Ureter (tissue), 1 donor: ENCODE measurements at places on chromosomes 1 and 21. TPM values are rescaled to one million over a fixed set of nuclear protein-coding genes. Genes with fewer than 3 reads are reported as not detected.

Gene SELL
- total RNA-seq: 3.5 TPM

Gene NBPF4
- total RNA-seq: 0.34 TPM

Gene LAD1
- total RNA-seq: 186 TPM

DNA sequence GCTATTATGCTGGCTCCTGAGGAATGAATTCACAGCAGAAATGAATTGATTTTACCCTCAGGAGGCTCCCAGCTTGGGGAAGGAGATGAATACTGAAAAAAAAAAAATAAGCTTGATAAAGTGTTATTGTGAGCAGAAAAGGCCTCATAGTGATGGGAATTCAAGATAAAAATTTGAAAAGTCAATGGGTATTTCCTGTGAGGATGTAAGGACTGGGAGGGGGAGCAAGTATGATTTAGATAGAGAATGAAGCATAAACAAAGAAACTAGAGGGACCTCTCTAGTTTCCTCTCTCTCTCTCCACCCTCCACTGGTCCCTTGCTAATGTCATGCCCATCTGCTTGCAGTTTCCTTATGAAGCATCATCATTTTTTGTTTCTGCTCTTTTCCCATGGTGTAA, 439.0 kb upstream of the PLXNA2 start:
- DNase-seq: no peak

DNA sequence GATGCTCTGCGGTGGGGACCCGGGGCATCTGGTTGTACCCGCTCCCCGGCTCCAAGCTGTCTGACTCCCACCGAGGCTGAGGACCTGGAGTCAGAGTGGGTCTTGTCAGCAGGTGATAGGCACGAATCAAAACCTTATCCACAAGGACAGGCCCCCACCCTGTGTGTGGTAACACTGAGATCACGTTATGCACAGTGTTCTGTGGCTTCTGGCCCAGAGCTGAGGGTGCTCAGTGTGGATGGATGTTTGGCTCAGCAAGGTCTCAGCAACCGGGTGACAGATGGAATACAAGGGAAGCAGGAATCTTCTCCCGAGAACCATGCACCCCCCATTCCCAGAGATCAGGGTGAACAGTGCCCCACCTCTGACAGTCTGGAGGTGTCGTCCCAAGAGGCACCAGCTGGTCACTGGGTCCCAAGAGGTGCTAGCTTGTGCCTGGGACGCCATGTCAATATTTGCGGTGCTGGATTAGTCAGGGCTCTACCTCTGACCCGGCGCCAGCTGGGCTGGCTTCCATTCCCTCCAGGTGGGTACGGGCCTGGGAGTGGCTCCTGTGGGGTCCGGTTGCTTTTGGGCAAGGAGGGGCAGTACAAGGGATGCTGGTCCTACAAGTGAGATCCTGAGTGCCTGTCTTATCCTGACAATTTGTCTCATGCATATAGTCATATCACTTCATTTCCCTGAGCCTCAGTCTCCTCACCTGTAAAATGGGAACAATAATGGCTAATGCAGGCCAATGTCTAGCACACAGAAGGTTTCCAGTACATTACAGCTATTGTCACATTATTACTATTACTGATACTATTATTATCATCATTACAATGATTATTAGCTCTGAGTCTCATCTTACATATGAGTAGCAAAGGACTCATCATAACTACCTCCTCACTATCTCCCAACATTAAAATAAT, 957 bp downstream of the CAPN9 start:
- DNase-seq: no peak

DNA sequence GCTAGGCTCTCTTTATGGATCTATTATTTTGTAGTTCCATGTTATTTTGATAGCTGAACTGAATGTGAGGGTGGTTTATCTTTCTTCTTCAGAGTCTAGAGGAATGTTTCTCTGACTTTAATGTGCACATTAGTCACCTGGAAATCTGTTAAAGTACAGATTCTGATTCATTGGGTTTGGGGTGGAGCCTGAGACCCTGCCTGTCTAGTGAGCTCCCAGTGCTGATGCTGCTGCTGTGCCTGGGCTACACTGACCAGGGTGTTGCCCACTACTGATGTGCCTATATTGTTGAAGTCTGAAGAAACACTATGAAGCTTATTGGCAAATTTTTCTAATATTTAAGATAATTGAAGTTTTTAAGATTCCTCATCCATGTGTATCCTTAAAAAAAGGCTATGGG, 35.9 kb downstream of the CD46 start:
- no peak for DNase-seq

GRCh38 chr21:28893687-28894086, 99.0 kb downstream of the LTN1 start:
- DNase-seq: no peak

GRCh38 chr21:33027401-33028286, 1.9 kb downstream of the OLIG2 start:
- DNase-seq: no peak

DNA sequence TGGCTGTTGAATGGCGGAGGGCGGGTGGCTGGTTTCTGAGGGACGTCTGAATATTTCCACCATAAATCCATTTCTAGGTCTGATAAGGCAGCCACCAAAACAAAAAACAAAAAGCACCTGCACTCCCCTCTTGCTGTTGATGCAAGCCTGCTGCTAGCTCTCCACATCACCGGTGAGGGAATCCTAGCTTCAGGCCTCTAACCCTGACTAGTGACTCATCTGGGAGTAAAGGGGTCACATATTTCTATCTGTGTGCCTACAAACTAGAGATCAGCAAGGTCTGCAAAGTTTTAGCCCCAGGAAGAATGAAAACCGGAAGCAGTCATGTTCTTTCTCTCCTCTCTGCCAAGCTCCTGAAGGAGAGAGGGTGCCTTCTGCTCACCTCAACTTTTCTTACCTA, 10.3 kb upstream of the ERMAP start:
- no peak for DNase-seq

DNA sequence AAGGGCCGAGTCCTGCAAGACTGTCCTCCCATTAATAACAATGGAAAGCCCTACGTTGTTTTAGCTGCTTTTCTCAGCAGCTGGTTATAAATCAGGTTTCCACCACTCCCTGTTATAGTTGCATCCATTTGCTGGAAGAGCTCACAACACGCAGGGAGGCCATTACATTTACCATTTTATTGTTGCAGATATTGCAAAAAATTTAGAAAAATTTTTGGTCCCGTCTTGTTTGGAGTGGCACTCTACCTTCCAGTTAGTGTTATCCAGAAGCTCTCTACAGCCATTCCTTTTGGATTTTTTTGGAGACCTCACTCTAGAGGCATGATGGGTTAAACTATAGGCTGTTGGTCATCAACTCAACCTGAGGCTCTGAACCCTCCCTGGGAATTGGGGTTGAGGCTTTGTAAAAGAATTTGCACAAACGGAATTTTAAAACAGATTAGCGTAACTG, 1532.1 kb upstream of the TPTE start:
- DNase-seq: no peak

DNA sequence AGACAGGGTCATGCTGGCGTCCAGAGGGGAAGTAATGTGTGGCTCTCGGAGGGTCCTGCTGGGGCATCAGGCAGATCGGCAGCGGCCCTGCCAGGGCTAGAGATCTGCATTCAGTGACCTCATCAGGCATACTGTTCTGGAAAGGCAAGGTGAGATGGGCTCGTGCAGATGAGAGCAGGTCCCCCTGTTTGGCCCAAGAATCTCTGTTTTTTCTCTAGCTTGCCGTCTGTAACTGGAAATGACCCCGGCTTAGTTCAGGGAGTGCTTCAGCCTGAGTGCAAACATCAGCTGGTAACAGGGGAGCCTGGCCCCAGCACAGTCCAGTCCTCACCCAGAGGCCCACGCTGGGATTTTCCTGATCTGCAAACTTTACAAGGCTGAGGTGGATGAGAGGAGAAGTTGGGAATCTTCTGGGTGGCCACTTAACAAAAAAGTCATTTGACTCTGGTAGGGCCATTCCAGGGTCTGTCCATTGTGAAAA, 2.1 kb downstream of the FAM163A start:
- no peak for DNase-seq

DNA sequence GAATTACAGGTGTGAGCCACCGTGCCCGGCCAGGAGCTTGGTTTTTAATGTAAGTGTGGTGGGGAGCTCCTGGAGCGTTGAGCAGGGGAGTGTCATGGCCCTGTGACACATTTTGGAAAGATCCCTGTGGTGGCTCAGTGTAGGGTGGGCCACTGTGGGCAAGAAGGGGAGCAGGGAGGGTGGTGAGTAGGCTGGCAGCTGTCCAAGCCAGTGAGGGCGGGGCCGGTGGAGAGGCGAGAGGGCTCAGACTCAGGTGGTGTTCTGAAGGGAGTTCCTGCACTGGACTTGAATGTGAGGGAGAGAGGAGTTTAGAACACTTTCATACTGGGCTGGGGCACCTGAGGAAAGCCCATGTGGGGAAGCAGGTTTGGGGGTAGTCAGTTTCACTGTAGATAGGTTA, 3.1 kb upstream of the EVA1B start:
- DNase-seq: no peak

DNA sequence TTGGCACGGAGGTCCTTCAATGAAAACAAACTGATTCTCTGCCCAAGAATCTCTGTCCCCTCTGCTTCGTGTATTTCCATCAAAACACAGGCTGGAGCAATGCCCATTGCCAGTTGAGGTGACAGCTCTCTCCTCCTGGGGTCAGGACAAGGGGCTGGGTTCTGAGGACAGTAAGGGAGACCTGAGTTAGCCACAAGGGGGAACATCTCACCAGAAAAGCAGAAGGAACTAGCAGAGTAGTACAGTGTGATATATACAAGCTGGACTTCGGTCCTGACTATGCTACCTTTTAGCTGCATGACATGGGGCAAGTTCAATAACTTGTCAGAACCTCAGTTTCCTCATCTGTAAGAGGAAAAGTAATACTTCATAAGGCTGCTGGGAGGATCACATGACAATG, 50.3 kb downstream of the SYT2 start:
- DNase-seq: no peak

GRCh38 chr1:199735660-199736059, 291.9 kb upstream of the NR5A2 start:
- no peak for DNase-seq

DNA sequence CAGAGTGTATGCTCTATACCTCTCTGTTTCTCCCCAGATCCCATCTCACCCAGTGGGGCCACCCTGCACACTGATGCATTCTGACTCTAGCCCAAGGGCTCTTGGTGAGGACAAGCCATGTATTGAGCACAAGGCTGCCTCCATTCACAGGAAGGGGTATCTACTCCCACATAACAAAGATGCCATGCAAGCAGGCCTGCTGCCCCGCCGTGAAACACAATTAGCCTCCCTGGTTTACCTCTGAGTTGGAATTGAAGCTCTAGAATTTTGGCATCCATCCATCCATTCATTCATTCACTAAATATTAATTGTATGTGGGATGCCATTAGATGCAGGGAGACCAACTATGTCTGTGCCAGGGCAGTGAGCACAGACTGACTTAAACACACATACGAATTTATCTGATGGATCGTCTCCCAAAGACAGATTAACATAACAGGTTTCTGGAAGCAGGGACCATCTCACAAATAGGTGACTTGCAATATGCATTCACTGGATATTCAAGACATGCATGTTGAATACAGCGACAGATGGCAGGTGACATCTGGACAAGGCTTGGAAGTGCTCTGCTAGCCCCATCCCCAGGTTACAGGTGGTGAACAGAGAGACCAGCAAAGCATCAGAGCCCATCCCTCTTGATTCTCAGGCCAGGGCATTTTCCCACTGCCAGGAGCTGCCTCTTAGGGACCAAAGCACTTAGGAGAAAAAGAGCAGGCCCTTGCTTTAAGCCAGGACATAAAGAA, 34.3 kb downstream of the TRABD2B start:
- DNase-seq: no peak

DNA sequence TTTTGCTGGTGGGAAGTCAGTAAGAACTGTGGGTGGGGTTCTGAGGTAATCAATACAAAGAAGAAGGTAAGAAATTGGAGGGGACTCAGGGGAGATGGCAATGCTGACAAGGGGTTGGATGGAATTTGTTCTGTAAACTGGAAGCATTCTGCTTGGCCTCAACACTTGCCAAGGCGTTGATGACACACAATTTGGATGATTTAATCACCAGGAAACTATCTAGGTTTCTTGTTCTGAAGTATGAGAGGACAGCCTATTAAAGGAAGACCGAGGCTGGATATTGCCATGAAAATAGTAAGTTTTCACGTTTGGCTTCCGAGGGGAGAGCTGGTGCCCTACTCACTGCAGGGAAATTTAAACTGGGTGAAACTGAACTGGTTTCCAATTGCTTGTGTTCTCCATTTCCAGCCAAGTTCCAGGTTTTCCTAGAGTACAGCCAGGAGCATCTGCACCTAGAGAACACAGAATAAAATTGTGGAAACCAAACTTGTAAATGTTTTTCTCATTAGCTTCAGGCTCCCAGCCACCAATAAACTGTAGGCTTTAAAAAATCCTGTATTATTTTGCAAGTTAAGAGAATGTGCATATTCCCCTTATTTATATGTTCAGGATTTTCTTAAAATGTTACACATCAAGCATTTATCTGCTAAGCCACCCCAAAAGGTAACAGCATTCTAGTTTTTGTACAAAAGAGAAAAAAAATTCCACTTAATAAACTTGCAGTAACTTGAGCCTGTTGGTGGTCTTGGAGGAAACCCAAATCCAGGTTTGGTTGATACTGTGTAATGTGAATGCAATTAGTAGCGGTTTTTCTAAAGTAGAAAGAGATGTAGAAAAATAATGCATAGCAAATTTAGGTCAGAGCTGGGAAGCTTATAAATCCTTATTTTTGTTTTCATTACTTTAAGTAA, 53.8 kb downstream of the ROR1 start:
- DNase-seq: no peak

DNA sequence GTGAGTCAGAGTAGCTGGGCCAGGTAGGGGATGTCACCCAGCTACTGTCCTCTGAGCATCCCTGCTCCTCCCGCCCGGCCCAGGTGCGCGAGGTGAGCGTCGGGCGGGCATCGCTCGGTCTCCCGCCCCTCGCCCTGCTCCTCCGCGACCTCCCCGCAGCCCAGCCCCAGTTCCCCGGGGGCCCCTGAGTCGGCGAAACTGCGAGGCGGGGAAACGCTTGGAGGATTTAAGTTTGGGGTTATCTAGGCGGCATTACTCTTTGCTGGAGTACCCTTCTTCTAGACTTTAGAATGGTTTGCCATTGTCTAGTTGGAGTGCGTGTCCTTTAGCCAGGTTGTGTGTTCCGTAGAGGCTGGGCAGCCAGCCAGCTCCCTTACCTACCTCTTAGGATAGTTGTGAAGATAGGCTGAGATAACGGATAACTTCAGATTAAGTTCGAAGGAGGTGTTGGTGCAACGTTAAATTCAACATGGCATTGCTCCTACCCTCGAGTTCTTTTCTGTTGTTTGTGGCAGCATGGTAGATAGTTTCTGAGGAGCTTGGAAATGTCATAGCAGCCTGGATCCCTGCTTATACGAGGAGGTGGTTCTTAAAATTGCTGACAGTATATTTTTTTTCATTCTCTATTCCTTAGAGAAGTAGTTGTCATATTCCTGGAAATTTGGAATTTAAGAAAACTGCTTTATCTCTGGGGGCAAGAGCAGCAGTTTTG, 697 bp downstream of the AGO3 start:
- DNase-seq: no peak

DNA sequence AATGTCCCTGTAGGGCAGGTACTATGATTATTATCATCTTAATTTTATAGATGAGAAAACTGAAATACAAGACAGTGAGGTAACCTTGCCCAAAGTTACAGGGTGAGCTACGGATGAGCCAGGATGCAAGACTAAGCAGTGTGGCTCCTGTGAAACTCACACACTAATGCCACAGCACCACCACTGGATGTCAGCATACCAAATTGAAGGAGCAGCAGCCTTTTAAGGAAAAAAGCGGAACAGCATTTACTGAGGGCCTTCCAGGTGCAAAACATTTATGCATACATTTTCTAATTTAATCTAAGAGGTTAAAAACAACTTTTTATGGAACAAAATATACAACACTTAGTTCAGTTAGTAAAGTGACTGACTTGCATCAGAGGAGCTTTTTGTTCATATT, 41.7 kb downstream of the SEC16B start:
- DNase-seq: no peak

GRCh38 chr1:235739124-235739523, 89.5 kb upstream of the GNG4 start:
- no peak for DNase-seq
